Stimulated activated CD4-positive, alpha-beta T cell treated with anti-CD3 and anti-CD28 coated beads, Interleukin-1b, Interleukin-23, amount 100 ng/mL, for 1 hour (primary cell): ENCODE measurements at places on chromosomes 4 and X.

DNA sequence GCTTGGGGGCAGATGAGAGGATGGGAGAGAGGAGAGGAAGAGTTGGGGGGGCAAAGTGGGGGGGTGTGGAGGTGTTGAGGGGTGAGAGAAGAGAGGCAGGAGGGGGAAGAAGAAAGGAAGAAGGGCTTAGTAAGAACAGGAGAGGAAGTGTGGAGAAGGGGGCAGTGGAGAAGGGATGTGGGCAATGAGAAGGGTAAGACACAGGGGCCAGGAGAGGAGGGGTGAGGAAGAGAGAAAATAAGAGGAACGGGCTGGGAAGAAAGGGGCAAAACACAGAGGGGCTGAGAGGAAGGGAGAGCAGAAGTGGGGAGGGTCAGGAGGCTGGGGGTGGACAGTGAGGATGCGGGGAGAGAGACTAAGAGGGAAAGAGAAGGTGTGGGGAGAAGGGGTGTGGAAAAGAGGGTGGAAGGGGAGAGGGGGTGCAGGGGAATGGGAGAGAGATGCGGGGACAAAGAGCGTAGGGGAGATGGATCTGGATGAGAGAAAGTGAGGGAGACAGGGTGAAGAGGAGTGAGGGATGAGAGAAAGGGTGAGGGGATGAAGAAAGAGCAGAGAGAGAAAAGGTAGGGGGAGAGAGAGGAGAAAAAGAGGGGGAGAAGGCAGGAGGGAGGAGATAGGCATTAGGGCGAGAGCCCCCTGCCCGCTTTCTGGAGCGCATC is 12.9 kb downstream of the SH3KBP1 start:
- DNase-seq: no peak

DNA sequence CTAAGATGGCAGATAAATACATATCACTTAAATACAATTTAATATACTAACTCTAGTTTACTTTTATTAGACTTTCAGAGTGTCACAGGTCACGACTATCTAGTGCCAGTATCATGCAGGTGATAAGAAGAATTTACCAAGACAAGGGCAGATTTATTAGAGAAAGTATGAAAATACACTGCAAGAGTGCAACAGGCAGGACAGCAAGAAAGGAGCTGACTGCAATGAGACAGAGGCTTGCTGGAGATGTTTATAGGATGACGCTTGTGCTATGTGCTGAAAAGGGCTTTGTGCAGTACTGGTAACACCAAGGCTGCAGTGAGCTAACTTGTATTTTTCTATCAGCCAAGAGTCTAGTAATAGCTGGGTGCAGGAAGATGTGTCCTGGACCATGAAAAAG is 96.7 kb upstream of the QRFPR start:
- DNase-seq: no peak

- DNase-seq: no peak
These were observed 116.6 kb downstream of the SH2D1A start for GRCh38 chrX:124462931-124463330.

DNA sequence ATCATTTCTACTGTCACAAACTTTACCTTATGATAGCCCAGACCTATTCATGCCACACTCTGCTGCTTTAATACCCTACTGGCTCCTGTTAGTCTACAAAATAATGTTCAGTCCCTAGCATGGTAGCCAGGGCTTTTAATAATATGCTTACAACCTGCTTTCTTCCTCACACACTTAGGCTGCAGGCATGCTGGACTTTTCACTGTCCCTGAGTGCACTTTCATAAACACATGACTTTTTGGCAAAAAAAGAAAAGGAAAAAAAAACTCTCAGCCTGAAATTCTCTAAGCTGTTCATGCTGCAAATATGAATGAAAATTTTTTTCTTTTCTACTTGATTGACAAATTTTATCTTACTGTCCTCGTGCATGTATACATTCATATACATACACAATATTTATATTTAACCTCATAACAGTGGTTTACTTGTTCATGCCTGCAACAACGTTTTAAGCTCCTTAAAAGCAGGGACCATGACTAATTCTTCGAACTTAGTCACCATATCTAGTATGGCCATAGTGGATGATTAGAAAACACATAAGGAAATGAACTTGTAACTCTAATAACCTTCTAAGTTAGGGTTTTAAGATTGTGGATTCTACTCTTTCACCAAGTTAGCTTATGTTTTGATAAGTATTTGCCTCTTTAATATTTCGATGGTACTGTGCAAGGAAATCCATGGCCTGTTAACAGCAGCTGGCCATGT is 229.5 kb downstream of the SPCS3 start:
- no peak for DNase-seq

DNA sequence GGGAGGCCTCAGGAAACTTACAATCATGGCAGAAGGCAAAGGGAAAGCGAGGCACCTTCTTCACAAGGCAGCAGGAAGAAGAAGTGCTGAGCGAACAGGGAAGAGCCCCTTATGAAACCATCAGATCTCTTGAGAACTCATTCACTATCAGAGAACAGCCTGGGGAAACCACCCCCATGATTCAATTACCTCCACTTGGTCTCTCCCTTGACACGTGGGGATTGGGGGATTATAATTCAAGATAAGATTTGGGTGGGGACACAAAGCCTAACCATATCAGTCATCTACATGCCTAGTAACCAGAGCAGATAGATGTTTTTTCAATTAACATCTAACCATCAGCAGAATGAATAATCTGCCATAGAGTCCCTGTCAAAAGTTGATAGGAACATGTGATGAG is 30.4 kb downstream of the FAM13A start:
- DNase-seq: no peak

DNA sequence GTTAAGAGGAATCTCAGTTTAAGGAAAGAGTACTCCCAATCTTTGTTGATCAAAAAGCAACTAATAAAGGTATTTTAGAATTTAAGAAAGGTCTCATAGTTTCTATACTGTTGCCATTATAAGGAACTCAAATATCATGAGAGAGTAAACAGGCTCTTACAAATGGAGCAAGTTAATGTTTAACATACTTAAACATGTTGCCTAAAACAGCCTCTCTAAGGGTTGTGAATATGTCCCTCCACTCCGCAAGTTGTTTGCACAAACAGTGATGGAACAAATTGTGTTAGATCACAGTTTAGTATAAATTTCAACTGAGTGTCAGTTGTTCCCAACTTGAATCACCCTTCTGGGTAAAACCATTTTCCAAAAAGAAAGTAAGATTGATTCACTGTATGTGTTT is 1678.3 kb downstream of the PCDH19 start:
- no peak for DNase-seq

DNA sequence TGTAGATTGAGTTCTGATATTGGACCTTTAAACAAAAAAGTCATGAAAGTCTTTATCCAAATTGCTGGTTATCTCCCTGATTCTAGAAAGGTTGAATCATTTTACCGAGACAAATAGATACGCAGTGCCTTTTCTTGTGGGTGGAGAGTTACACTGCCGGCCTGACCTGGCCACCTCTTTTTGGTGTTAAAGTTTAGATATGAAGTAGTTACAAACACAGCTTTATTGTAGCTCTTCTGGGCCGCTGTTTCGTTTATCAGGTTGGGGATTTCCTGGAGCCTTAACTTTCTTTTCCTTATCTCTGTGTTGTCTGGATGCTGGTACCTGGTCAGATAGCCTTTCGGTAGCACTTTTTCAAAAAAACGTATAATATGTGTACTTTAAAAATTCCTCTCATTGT is 31.0 kb downstream of the FNIP2 start:
- DNase-seq: no peak

DNA sequence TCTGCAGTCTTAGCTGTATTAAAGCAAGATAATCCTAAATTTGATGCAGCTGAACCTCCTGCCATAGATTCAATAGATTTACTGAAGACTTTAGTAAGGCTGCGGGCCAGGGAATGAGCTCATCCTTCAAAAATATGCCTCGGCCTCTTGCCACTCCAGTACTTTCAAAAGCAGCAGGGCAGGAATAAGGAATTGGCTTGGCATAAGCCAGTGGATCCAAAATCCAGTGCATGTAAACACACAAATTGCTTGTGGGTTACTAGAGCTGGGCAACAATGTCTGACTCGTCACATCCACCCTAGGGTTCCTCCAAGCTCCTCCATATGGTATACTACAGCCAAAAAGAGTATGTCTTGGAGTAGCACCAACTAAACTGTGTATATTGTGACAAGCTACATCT is 165.0 kb downstream of the AMELX start:
- no peak for DNase-seq

DNA sequence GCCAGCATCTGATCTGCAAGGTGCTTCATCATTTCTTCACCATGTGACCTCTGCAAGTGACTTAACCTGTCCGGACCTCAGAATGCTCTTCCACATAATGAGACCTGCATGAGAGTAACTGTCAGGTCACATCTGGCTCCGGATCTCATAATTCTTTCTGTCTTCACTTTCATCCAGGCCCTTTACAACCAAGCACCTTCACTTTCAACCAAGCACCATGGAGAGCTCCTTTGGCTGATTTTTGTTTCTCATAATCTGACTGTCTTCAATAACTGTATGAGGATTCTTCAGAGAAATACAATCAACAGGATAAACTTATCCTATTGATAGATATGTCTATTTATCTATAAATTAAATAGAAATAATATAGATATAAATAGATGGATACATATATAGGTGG is 148.1 kb downstream of the VCX3A start:
- no peak for DNase-seq

- DNase-seq: no peak
These were observed 904.3 kb upstream of the GRIA3 start for GRCh38 chrX:122279746-122280145.

DNA sequence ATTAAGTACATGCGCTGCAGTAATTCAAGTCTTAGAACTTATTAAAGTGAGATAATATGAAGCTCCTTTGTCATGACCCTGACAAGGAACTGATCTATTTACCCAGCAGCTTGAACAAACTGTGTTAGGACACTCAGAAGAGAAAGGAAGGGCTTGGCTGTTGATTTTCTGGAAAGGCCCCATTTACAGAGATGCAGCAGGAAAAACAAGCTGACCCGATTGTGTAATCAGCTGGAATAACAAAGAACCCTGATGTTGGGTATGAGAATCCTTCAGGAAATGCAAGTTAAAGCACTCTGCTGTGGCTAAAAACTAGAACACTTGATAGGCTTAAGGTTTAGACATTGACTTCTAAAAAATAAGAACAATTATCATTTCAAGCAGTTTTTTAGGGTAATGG is 64.8 kb downstream of the TBC1D9 start:
- DNase-seq: no peak

DNA sequence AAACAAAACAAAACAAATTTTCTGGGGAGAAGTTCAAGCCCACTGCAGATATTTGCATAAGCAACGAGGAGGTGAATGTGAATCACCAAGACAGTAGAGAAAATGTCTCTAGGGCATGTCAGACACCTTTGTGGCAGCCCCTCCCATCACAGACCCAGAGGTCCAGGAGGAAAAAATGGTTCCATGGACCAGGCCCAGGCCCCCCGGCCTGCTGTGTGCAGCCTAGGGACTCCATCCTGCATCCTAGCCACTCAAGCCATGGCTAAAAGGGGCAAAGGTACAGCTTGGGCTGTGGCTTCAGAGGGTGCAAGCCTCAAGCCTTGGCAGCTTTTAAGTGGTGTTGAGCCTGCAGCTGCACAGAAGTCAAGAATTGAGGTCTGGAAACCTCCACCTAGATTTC is 54.0 kb downstream of the LPAR4 start:
- DNase-seq: no peak

GRCh38 chr4:158814636-158815330 is 46.0 kb downstream of the FNIP2 start:
- no peak for DNase-seq
